GM12865 (cell line): ENCODE measurements at places on chromosomes 6 and 20.

DNA sequence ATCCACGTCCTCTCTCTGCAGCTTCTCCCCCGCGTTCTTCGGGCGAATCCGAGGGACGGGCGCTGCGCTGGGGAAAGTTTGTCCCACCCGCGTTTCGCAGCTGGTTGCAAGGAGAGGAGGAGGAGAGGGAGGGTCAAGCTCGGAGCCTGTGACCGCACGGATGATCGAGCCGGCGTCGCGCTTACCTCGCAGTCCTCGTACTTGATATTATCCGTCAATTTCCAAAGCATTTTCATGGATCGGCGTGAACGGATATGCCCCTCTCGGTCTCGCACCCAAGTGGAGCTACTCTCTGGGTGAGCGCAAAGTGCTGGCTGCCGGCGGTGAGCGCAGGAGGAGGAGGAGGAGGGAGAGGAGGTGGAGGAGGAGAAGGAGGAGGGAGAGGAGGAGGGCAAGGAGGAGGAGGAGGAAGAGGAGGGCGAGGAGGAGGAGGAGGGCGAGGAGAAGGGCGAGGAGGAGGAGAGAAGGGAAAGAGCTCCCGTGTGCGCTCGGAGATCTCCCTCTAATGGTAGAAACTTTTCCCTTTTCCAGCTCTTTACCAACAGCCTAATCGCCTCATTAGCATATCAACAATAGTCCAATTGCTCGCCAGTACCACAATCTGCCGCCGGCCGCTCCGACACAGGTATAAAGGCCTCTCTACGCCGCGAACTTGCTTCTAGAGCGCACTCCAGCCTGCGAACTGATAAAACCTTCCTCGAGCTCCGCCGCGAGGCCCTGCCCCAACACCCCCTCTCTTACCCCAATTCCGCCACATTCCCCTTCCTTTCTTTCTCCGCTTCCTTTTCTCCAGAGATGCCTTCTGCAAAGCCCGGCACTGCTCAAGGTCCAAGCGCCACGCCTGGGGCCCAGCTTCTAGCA is at the start of gene TFAP2A:
Gene TFAP2A, minus strand, starts transcription at position 319 of the 861 bp plus-strand sequence. Its CDS starts 83 bp downstream, at position 236.
- no peak for DNase-seq

DNA sequence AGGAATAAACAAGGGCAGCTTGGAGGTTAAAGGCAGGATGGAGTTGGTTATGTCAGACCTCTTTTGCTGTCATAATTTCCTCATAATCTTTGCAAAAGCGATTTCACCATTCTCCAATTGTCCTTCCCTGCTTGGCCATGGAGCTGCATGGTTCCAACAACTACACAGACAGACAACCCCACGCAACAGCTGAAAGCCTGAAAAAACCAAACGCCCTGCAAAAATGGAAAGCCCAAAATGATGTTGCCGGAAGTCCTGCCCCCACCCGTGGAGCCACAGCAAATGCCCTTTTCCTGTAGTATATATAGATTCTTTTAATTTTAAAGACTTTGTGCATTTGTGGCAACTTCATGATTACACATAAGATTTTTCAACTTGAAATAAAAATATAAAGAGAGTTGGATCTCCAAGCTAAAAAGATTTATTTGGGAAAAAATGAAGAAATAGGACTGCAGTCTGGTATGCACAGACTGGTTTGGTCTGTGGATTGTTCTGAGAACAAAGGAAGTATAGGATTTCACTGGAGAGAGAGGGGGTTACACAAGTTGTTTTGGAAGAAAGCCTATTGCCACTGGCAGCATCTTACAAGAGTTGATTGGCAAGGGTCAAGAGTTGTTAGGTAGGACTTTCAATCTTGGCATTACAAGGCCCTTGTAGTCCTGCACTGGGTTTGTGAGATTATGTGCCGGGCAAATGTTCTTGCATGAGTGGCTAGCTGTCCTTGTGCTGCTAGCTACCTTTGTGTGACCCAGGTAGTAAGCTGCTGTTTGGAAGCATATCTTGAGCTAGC is 190.0 kb downstream of the C6orf118 start:
- DNase-seq, result no peak

GRCh38 chr20:44614525-44614924 is 32.1 kb downstream of the PKIG start:
- DNase-seq, result no peak

- no peak for DNase-seq
Measured at GRCh38 chr6:90803956-90804355, 217.1 kb upstream of the MAP3K7 start.

- no peak for DNase-seq
Measured at GRCh38 chr20:3032624-3033023, 10.8 kb upstream of the GNRH2 start.

DNA sequence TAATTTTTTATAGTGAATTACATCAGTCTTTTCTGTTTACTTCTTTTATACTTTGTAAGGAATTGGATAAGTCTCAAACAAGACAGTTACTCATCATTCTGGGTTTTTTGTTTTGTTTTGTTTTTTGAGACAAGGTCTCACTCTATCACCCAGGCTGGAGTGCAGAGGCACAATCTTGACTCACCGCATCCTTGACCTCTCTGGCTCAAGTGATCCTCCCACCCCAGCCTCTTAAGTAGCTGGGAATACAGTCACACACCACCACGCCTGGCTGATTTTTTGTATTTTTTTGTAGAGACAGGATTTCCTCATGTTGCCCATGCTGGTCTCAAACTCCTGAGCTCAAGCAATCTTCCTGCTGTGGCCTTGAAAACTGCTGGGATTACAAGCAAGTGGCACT is 524.3 kb downstream of the EYS start:
- DNase-seq, result no peak

GRCh38 chr6:145962581-145962980 is 1.6 kb downstream of the SHPRH start:
- DNase-seq, result no peak

GRCh38 chr20:19709635-19710335 is 48.3 kb upstream of the RIN2 start:
- no peak for DNase-seq

DNA sequence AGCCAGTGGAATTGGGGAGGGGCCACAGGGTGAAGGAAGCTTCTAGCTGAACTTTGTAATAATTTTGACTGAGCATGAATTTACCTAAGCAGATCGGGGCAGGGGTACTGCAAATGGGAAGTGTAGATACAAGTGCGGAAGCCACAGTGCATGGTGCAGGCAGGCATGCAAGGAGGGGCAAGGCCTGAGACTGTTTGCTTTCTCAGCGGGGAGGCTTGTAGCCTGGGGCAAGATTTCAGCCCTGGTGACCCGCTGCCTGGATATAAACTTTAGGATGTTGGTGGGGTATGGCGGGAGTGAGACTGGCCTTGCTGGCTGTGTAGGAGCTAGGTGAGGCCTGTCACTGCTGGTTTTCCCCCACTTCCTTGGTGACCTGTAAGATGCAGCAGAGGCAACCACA is 266.4 kb upstream of the PREP start:
- no peak for DNase-seq

GRCh38 chr6:8013763-8014162 is 50.4 kb downstream of the BLOC1S5 start:
- no peak for DNase-seq

GRCh38 chr6:167116838-167117228 is 6.1 kb upstream of the CCR6 start:
- no peak for DNase-seq

- no peak for DNase-seq
Measured at GRCh38 chr6:46719099-46719498, 16.1 kb downstream of the PLA2G7 start.

DNA sequence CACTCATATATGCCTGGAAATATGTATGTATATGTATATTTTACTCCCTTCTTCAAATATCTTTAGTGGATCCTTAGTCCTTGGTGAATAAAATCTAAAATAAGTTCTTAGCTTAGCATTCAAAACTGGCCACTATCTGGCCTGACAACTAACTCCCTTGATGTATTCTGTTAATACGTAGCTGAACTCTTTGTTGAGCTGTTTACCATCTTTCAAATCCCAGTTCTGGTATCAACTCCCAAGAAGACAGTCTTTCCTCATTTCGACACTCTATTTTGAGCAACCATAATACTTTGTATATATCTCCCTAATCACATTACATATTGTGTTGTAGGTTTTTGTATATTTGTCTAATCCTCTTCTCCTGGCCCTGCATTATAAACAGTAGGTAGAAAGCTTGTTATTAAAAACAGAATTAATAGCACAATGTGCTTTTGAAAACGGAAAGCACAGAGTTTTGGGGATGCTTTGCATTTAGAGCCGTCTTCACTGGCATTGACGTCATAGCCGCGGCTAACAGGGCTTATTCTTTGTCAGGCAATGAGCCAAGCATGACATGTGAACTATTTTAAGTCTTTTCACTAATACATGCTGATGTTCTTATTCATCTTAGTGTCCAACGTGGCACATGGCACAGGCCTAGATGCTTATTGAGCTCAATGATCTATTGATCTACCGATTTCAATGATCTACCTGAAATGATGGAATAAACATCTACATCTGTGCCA is 47.2 kb upstream of the CCN2 start:
- no peak for DNase-seq

GRCh38 chr6:41935685-41936072 is 5.9 kb downstream of the CCND3 start:
- no peak for DNase-seq

- no peak for DNase-seq
Measured at GRCh38 chr6:146833157-146833556, 234.4 kb downstream of the ADGB start.

- no peak for DNase-seq
Measured at GRCh38 chr6:79399499-79399898, 137.7 kb downstream of the LCA5 start.

GRCh38 chr6:82030761-82031503 is 216.6 kb downstream of the IBTK start:
- DNase-seq, result no peak

GRCh38 chr20:39874049-39874893 is 814.8 kb downstream of the MAFB start:
- peak; percentile 87 for DNase-seq

DNA sequence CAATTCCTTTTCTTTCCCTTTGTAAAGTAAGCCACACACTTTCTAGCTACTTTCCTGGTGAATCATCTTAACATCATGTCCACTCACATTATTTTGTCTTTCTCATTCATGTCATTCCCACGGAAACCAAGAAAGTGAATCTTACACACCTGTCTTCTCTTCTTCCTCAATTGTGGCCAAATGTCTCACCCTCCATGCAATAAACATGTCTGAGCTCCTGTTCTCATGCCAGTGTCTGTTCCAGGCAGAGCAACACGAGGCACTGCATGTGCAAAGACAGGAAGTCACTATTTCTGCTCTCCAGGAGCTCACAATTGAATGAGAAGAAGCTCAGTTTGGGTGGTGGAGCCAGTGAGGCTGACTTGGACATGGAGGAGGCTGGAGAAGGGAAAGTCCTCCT is 29.0 kb upstream of the TMEM244 start:
- peak; percentile 41 for DNase-seq

DNA sequence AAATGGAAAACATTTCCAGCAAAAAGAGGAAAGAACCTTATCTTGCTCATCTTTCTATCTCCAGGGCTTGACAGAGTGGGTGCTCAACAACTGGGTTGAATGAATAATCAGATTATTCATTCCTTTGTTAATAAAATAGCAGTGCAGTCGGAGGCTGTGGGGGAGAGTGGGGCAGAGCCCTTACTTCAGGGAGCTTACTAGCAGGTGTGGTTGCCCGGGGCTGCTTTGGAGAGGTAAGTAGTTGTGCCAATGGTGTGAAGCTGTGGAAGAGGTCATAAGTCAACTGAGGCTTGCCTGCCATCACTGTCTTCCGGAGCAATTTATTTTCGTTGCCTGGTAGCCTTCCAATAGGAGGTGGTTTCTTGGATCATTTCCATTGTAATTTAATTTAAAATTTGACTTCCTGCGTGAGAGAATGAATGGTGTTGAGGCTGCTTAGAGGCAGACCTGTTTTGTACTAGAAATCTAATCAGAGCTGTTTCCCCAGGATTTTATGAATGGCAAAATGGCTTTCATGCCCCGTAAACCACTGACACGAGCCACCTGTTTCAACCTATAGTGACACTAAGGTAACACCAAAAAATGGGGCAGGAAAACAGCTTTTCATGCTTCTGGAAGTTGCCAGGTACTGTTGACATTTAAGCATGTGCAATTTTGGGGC is 51.4 kb downstream of the ZDHHC14 start:
- no peak for DNase-seq

- no peak for DNase-seq
Measured at GRCh38 chr6:33808641-33809180, 4.9 kb upstream of the MLN start.

DNA sequence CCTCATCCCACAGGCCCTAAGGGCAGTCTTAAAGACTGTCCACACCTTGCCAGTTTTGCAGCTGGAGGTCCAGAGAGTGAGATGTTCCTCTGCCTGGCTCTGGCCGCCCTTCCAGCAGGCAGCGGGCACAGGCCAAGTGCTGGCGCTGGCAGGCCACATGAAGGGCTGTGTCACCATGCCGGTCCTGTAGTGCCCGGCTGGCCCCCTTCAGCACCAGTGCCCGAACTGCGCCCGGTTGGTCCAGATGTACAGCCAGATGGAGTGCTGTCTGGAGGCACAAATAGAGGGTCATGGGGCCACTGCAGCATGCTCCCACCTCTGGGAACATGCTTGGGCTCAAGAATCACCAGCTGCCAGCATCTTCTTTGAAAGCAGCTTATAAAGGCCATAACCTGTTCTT is 3.8 kb downstream of the NFKBIE start:
- no peak for DNase-seq

- DNase-seq, result peak; percentile 91
Measured at GRCh38 chr6:26358511-26358981, 6.5 kb upstream of the BTN3A2 start.

GRCh38 chr6:30194797-30195690 is 18.2 kb downstream of the TRIM26 start:
- no peak for DNase-seq

GRCh38 chr6:139698526-139699176 is 324.2 kb upstream of the CITED2 start:
- no peak for DNase-seq

- peak; percentile 58 for DNase-seq
Measured at GRCh38 chr6:57021086-57021720, 25.3 kb upstream of the KIAA1586 start.

- DNase-seq, result no peak
Measured at GRCh38 chr6:163671791-163672190, 257.3 kb downstream of the QKI start.

DNA sequence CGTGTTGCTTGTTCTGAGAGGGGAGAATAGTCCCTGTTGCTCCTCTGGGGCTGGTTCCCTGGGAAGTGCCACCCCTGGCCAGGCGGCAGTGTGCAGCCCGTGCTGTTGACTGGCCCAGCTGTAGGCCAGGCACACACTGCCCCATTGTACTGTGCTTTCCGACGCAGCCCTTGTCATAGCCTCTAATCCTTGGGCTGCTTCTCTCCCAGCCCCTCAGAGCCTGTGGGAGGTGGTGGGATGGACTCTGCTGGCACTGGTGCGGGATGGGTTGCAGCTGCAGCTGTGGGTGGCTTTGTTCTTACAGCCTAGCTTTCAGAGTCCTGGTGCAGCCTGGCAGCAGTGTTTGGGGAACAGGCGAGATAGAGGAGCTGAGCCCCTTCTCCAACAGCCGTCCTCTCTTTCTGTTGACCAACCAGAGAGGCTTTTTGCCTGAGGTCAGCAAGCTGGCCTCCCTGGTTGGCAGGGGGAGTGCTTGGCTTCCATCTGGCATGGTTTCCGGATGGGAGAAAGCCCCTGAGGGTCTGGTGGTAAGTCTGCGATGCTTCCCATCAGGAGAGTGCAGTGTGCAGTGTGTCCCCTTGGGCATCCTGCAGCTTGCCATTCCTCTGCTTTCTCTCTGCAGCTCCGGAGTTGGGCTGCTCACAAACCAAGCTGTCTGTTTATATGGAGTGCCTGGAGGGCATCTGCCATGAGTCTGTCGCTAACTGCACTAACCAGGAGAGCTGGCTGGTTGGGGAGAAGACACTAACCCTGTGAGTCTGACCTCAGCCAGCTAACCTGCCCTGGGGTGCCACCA is 12.1 kb downstream of the TJAP1 start:
- no peak for DNase-seq

- DNase-seq, result no peak
Measured at GRCh38 chr6:11473008-11473740, 64.4 kb upstream of the TMEM170B start.
